ENCODE measurements at places on chromosomes 7 and 10.

- no peak for DNase-seq
Measured at GRCh38 chr7:88089561-88089960, 130.3 kb downstream of the SRI start.

DNA sequence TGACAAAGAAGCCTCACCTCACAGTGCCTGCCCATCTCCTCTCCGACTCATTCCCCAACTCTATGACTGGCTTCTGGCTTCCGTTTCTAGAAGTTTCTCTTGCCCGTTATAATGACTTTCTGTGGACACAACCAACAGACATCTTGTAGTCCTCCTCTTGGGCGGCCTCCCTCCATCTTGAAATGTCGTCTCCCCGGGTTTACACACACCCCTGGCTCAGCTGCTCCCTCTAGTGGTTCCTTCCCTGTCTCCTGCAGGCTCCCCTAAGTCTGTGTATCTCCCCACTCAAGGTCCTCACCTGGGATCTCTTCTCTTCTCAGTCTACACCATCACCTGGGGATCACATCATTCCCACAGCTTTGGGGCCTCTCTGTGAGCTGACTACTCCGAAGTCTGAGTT, 123.4 kb upstream of the NEBL start:
- peak; percentile 17 for DNase-seq

DNA sequence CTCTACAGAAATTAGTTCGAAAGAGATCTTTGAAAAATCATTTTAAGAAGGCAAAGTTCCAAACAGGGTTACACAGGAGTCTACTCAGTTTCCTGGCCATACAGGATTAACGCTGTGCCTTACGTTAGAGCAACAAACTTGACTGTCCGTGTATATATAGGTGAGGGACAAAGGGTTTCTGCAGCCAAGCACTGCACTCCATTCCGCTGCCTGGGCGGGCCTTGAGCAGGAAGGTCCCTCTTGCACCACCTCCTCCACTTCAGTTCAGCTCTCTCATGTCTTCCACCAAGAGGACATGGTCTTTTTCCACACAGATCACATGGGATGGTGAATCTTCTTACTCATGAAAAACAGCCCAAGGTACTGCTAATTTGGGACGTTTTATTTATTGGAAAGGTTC, 43.2 kb downstream of the MCMBP start:
- DNase-seq, result no peak

DNA sequence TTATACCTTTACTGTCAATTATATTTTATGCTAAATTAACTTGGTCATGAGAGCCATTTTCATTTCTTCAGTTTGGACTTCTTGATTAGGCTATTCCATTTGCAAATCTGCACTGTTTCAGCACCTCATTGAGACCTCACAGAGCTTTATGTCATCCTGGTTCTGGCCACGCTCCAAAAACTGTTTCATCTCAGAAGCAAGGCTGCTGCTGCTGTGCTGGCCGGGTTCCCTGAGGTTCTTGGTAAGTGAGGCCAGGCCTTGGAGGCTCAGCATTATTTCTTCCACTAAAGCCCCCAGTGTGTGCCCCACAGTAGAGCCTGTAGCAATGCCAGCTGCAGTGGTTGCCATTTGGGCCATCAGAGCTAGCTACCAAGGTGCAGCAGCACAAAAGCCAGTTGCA, 7.8 kb upstream of the ZNF485 start:
- no peak for DNase-seq

DNA sequence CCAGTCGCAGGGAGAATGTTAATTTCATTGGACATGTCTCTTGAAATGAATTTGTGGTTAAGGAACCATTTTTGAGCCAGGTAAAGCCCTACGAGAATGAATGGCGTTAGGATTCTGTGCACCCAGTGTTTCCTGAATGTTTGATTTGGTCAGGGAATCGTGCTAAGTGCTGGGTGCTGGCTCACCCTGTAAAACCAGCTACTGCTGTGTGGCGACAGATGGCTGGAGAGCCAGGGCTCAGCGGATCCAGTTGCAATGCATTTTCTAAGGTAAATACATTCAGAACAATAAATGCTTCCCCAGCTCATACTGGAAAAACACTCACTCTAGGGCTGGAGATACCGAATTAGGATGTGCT, 355.5 kb downstream of the GLRX3 start:
- DNase-seq, result no peak

GRCh38 chr10:101646364-101646763, 48.6 kb downstream of the FBXW4 start:
- no peak for DNase-seq

All from GM13977 (cell line).